DMS 273 treated with DMSO at 0.1 percent for 48 hours (cell line): ENCODE measurements at places on chromosomes 7 and 10.
A peak's percentile ranks its signal among the peaks of the same experiment; 100 is the strongest.

DNA sequence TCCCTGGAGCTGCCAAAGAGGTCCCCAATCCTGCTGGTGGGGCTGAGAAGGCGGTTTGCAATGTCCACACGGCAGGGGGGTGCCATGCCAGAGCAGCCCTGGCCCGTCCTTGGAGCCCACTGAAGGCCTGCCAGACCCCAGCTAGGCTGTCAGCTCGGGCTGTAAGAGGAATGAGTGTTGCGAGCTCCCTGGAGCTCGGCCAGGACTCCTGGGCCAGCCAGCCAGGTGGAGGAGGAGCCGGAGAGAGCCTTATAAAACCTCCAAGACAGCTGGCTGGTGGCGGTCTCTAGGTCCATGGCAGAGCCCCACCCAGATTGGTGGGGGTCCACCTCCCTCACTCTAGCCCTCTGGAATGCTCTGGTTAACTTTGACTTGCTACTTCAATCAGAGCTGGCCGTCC is 55.1 kb upstream of the CALN1 start:
- DNase-seq, result no peak

GRCh38 chr7:26664735-26665416 is 199.5 kb downstream of the SKAP2 start:
- DNase-seq, result no peak

DNA sequence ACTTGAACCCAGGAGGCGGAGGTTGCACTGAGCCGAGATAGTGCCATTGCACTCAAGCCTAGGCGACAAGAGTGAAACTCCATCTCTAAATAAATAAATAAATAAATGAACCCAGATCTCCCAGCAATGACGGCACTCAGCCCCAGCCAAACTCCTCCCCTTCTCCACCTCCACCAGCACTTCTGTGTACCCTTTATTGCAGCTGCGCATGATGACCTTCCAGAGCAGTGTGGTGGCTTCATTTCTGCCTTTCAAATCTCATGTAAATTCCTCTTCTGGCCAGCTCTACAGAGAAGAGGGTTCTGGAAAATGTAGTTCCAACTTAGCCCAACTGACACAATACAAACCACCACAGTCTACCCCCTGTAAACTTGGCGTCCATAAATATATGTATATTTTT is 108.5 kb downstream of the SLC37A3 start:
- no peak for DNase-seq

DNA sequence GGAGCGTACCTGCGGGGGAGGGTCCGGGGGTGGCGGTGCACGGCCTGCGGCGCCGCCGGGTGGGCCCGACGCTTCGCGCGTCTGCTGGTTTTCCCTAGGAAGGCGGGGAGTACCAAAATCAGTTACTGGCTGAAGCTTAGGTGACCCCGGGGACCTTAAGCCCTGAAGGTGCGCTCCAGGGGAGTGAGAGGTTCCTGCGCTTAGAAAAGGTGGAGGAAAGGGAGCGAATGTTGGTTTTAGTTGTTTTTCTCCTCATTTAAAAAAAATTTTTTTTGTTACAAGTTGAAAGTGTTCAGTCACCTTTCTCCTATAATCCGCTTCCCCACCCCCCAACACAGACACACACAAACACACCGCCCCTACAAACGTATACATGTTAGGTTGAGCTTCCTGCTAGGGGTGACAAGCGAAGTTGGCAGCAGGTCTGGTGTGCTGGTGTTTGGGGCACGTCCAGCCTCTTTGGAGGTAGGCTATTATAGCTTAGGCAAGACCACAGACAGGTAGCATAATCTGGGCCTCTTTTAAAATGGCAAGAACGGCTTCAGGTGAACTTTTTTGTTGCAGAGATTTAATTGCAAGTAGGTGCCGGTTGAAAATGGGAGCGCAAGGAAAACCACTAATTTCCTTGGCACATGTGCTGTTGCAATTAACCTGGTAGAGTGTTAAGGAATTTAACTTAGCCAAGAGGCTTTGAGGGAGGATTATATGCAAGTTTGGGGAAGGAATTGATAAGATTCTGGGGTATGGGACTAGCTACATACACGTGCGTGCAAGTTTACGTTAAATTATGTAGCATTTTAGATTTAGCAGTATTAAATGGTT is 945 bp downstream of the ADD3 start:
- peak; percentile 47 for DNase-seq

GRCh38 chr7:141838581-141838980 is 2.7 kb downstream of the PRSS37 start:
- DNase-seq, result no peak

DNA sequence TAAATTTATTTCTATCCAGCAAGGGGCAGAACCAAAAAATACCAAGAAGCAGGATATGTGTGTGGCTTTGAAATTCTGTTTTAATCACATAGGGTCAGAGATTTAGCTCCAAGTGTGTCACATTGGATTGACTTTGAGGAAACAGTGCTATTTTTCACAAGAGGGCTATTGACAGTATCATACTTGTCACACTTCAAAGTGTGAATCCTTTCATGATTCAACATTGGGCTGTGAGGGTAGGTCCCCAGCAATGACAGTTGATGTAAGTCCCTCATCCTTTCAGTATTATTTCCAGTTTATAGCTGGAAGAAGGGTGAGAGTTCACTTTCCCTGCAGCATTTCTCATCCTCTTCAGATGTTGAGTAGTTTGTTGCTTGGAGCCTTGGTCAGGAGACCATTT is 7.4 kb downstream of the CCNY start:
- no peak for DNase-seq

- DNase-seq, result no peak
These were observed 12.9 kb downstream of the CDH23 start for GRCh38 chr10:71409516-71410104.

DNA sequence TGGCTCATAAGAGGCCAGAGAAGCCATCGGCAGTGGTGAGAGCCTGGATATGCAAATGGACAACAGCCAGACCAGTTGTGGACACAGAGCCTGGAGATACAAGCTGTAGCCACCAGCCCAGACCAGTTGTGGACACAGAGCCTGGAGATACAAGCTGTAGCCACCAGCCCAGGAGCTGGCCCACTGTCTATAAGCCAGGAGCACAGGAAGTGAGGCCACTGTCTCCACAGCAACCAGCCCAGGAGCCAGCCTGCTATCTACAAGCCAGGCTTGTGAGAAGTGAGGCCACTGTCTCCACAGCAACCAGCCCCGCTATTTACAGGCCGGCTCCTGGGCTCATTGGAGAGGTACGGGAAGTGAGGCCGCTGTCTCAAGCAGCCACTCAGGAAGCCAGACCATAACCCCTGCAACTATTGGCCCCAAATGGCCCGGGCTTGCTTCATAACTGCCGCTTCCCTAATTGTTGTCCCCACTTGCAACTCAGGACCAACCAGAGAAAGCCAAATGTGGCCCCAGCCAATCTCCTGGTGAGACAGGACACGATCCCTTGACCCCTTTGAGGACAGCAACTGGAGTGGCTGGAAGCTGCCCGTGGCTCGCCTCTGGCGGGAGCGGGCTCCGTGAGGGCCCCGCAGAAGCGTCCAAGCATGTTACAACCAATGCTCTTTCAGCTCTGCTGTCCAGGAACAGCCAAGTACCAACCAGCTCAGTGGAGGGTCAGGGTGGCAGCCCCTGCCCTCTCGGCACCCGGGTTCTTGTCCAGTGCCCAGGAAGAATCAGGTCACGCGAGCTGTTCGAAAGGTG is 44.1 kb upstream of the CNPY1 start:
- DNase-seq, result peak; percentile 26

GRCh38 chr10:13168781-13169180 is 7.4 kb downstream of the MCM10 start:
- no peak for DNase-seq
